Activated T-cell treated with anti-CD3 and anti-CD28 coated beads, Interleukin-2, amount 50 U/mL, for 24 hours (primary cell): ENCODE measurements at places on chromosomes 2 and 18.

GRCh38 chr2:226489775-226490541 is 309.7 kb downstream of the IRS1 start:
- no peak for DNase-seq

- DNase-seq: no peak
These were observed 201.8 kb upstream of the KLHL14 start for GRCh38 chr18:32974421-32975162.

GRCh38 chr2:190468814-190469569 is 60.8 kb downstream of the MFSD6 start:
- DNase-seq: no peak

DNA sequence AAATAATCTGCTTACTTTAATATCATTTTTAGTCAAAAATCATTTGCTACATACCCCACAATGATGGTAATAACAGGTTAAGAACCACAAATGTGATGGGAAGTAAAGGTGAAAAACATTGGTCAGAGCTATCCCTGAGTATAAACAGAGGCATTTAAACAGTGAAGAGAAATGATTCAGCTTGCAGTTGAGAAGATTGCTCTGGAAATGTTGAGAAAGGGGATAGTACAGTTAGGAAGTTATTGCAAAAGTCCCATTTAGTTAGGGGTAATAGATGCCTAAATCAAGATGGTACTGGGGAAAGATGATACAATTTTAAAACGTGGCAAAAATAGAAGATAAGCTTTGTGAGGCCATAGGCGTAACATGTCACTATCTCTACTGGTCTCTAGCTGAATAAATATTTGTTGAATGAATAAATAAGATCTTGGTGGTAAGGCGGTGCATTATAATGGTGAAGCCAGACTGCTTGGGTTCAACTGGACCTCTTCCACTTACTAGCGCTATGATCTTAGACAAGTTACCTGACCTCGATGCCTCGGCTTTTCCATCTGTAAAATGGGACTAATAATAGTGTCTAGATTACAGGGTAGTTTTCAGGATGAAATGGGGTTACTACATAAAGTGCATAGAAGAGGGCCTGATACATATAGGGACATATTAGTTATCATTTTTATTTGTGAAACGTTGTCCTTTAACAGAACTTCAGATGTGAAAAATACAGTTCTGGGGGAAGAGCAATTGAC is 2.0 kb upstream of the BZW1 start:
- DNase-seq: no peak

DNA sequence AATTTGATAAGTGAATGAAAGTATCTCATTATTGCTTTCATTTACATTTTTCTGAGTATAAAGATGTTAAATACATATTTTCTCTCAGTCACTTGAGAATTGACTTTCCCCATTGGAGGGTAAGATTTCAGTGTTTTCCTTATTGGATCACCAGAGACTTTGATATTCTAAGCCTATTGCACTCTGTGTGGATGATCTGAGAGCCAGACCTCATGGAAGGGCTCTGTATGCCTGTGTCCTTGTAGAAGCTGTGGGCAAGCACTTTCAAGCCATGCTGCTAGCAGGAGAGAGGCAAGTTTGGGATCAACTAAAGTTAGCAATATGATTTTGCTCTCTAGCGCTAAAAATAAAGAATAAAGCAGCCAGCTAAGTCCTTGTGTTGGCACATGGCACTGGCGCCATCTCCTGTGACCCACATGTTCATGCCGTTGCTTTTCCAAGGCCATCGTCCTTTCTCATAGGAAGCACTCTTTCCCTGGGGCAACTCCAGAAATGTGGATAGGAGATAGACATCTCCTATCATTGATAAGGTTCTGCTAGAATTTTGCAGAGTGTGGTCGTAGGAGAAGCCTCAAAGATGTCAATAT is 72.6 kb downstream of the AOX1 start:
- DNase-seq: no peak

GRCh38 chr2:120602251-120602650 is 133.4 kb upstream of the GLI2 start:
- DNase-seq: no peak
